ENCODE measurements at places on chromosomes 1 and 21. TPM values are rescaled to one million over a fixed set of nuclear protein-coding genes. Genes with fewer than 3 reads are reported as not detected.
A peak's percentile ranks its signal among the peaks of the same experiment; 100 is the strongest.

KCNJ9 gene
- 0.07 TPM for total RNA-seq

SH2D1B gene
- total RNA-seq: not detected

KLHDC9 gene
- total RNA-seq: 4.2 TPM

DNA sequence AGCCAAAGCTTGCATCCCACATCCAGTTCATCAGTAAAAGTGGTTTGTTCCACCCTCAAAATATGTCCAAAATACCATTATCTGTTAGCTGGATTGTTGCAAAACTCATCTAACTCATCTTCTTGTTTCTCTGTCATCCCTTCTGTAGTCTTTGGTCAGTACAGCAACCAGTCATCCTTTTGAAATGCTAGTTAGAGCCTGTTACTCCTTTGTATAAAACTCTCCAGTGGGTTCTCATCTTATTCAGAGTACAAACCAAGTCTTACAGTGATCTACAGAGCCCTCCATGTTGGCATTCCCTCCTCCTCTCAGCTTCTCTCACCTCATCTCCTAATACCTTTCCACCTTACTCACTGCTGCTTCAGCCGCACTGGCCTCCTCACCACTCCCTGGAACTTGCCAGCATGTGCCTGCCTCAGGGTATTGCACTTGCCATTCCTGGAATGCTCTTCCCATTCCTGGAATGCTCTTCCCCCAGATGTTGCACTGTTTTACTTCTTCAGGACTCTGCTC lies 70.6 kb downstream of the LAMC1 start:
- H3K27me3 ChIP-seq: no peaks in the 10 kb centered on the region
- DNase-seq: no peak

- peak; percentile 67 for DNase-seq
- peaks cover 47% of the 10 kb centered on the region for H3K36me3 ChIP-seq
- peaks cover 2% of the 10 kb centered on the region for H3K4me1 ChIP-seq
- no peaks in the 10 kb centered on the region for H3K27me3 ChIP-seq
- no peak overlapping the region for H3K4me3 ChIP-seq
Observed at GRCh38 chr1:203702130-203702577, 62.8 kb upstream of the LAX1 start.

GRCh38 chr1:76581712-76582111 lies 285.6 kb upstream of the ST6GALNAC5 start:
- H3K36me3 ChIP-seq: no peaks in the 10 kb centered on the region
- no peak overlapping the region for H3K4me3 ChIP-seq
- peaks cover 34% of the 10 kb centered on the region for H3K4me1 ChIP-seq
- DNase-seq: no peak

- no peak overlapping the region for H3K27ac ChIP-seq
- peaks cover 13% of the 10 kb centered on the region for H3K4me1 ChIP-seq
- peak overlapping the region; percentile 59 for H3K4me3 ChIP-seq
- no peak for DNase-seq
- no peaks in the 10 kb centered on the region for H3K36me3 ChIP-seq
Observed at GRCh38 chr1:47709872-47710231, 272.0 kb downstream of the FOXD2 start.

- H3K4me1 ChIP-seq: peaks cover 4% of the 10 kb centered on the region
- H3K4me3 ChIP-seq: no peak overlapping the region
- no peaks in the 10 kb centered on the region for H3K27me3 ChIP-seq
- peaks cover 5% of the 10 kb centered on the region for H3K36me3 ChIP-seq
- H3K27ac ChIP-seq: no peak overlapping the region
Observed at GRCh38 chr21:32708069-32708468, 19.7 kb downstream of the SYNJ1 start.

- H3K4me1 ChIP-seq: peaks cover 20% of the 10 kb centered on the region
- peaks cover 2% of the 10 kb centered on the region for H3K27me3 ChIP-seq
- DNase-seq: no peak
- H3K27ac ChIP-seq: peak overlapping the region; percentile 15
- H3K36me3 ChIP-seq: no peaks in the 10 kb centered on the region
- H3K4me3 ChIP-seq: no peak overlapping the region
Observed at GRCh38 chr1:209659909-209660308, 7.7 kb upstream of the LAMB3 start.

- DNase-seq: no peak
- H3K27me3 ChIP-seq: no peaks in the 10 kb centered on the region
- H3K36me3 ChIP-seq: peaks cover 9% of the 10 kb centered on the region
- peak within 1 kb of the TSS; percentile 92 for H3K4me3 ChIP-seq
Observed at GRCh38 chr1:8878448-8878697, at the start of gene ENO1. Gene ENO1, minus strand, starts transcription at chr1:8878686. Its CDS starts 3,778 bp downstream, at chr1:8874908.

GRCh38 chr1:150225546-150225945 lies 10.4 kb downstream of the ANP32E start:
- DNase-seq: no peak
- no peaks in the 10 kb centered on the region for H3K4me1 ChIP-seq
- no peak overlapping the region for H3K4me3 ChIP-seq
- peaks cover 38% of the 10 kb centered on the region for H3K36me3 ChIP-seq
- no peaks in the 10 kb centered on the region for H3K27me3 ChIP-seq

DNA sequence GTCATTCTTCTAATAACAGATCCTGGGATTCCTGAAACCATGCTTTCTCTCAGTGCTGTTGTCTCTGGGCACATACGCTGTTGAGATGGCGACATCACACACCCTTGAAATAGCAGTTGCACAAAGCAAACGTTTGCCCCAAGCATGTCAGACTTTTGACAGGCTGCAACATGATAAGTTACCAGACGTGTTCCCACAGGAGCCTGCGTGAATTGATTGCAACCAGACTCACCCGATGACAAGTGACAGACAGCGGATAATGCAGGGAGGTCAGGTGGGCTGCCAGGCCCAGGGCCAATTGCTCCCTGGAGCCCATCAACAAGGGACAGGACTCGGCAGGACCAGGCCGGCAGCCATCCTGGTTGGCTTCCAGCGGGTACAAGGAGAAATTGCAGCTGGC lies 310.9 kb downstream of the SIPA1L2 start:
- no peak overlapping the region for H3K4me3 ChIP-seq
- H3K27ac ChIP-seq: no peak overlapping the region

- DNase-seq: no peak
- no peak overlapping the region for H3K4me3 ChIP-seq
- no peak overlapping the region for H3K27ac ChIP-seq
- H3K4me1 ChIP-seq: no peaks in the 10 kb centered on the region
- no peaks in the 10 kb centered on the region for H3K27me3 ChIP-seq
Observed at GRCh38 chr1:48944811-48945210, 168.1 kb upstream of the BEND5 start.

Data from mesothelial cell of epicardium (in vitro differentiated cells).